Tibial nerve (tissue), 4 donors: ENCODE measurements at places on chromosomes 12 and 14. TPM values are rescaled to one million over a fixed set of nuclear protein-coding genes. Genes with fewer than 3 reads are reported as not detected.

Gene FOXN4
- total RNA-seq: not detected

- DNase-seq: no peak
Observed at GRCh38 chr12:24537083-24537860, 411.6 kb downstream of the BCAT1 start.

Gene HNRNPA1
- 769 TPM for total RNA-seq

GRCh38 chr12:14540801-14541462 is 26.8 kb downstream of the PLBD1 start:
- no peak for DNase-seq

- no peak for DNase-seq
Observed at GRCh38 chr14:89430391-89431236, 13.6 kb upstream of the FOXN3 start.

Gene MGP
- 511 TPM for total RNA-seq

- DNase-seq: no peak
Observed at GRCh38 chr12:54352891-54353874, 11.1 kb downstream of the GPR84 start.

Gene LRRIQ1
- total RNA-seq: 1.6 TPM

GRCh38 chr12:64691227-64691794 is 67.9 kb downstream of the GNS start:
- DNase-seq: no peak

Gene FGF6
- total RNA-seq: not detected

- no peak for DNase-seq
Observed at GRCh38 chr12:52630008-52630500, 11.7 kb upstream of the KRT73 start.
